Tibial nerve (tissue), 4 donors: ENCODE measurements at places on chromosomes 13 and 19. TPM values are rescaled to one million over a fixed set of nuclear protein-coding genes. Genes with fewer than 3 reads are reported as not detected.

The LSM14A gene
- 97.2 TPM for total RNA-seq

The ZNF208 gene
- 20.7 TPM for total RNA-seq

The RYR1 gene
- total RNA-seq: 7.5 TPM

The ANKLE1 gene
- 0.44 TPM for total RNA-seq

The LGALS4 gene
- total RNA-seq: 0.63 TPM

The BEST2 gene
- total RNA-seq: 0.21 TPM

The CD177 gene
- total RNA-seq: 42.6 TPM

The EPS8L1 gene
- 0.44 TPM for total RNA-seq

The F2RL3 gene
- total RNA-seq: 12.9 TPM

The WIZ gene
- total RNA-seq: 44.7 TPM

The C3 gene
- total RNA-seq: 724 TPM

The ATP4A gene
- total RNA-seq: not detected
